ENCODE measurements at places on chromosomes 7 and 10.

DNA sequence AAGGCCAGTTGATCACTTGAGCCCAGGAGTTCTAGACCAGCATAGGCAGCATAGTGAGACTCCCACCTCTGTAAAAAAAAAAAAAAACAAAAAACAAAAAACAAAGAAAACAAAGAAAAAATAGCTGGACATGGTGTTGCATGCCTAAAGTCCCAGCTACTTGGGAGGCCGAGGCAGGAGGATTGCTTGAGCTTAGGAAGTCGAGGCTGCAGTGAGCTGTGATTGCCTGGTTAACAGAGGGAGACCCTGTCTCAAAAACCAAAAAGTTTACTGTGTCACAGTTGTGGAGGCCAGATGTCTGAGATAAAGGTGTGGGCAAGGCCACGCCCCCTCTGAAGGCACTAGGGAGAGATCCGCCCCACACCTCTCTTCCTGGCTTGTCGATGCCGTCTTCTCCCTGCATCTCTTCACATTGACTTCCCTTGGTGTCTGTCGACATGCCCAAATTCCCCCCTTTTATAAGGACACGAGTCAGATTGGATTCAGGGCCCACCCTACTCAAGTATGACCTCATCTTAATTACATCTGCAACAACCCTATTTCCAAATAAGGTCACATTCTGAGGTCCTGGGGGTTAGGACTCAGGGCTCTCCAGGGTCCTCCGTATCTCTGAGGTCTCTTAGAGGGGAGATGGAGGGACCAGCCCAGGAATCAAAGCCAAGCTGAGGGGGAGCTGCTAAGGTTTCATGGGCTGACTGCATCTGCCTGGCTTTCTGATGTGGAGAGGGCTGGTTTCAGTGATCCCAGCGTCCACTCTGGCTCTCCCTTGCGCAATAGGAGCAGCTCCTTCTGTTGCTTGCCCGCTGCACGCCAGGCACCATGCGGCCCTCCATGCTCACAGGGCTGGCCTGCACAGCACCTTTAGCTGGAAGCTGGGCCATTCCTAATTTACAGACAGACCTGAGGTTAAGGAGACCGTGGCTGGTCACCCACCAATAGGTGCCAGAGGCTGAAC is 23.1 kb downstream of the AGAP3 start:
- DNase-seq: no peak

GRCh38 chr7:102390697-102391484 is 5.3 kb upstream of the PRKRIP1 start:
- DNase-seq: peak; percentile 24

DNA sequence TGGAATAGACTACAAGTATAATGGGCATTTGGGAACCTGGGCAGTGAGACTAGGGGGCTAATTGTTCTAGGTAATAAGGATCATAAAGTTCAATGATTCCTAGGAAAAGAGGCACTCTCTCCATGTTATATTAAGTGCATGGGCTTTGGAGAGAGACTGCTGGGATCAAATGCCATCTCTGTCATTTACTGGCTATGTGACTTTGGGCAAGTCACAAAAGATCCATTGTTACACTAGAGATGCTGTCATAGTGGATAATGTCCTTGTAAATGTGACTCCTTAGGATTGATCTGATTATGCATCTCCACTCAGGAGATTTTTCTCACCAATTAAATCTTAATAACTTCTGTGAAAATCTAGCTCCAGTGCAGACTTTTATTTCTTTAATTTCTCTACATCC is 156.3 kb upstream of the CACNA2D1 start:
- no peak for DNase-seq

- DNase-seq: no peak
Measured at GRCh38 chr7:114835303-114835702, 86.6 kb upstream of the MDFIC start.

DNA sequence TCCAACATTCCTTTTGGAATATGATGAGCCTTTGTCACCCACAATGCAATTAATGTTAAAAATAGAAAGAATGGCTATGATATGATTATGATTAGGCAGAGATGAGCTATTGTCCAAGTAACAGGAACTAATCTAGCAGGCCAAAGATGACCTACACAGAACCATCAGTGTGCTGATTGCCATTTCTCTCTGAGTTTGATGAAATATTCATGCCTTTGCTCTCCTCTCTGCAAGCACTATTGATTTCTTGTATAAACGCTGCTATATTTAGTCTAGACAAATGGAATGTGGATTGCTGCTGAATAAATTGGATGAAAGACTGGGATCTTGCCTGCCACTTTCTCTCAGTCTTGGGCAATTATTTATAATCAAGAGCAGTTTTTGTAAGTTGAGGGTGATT is 85.4 kb downstream of the HDAC9 start:
- no peak for DNase-seq

GRCh38 chr7:28298870-28299518 is 113.3 kb upstream of the CREB5 start:
- DNase-seq: peak; percentile 34

- no peak for DNase-seq
Measured at GRCh38 chr10:62019685-62020359, 118.3 kb downstream of the ARID5B start.

GRCh38 chr7:80175744-80176143 is 41.1 kb downstream of the GNAI1 start:
- no peak for DNase-seq

DNA sequence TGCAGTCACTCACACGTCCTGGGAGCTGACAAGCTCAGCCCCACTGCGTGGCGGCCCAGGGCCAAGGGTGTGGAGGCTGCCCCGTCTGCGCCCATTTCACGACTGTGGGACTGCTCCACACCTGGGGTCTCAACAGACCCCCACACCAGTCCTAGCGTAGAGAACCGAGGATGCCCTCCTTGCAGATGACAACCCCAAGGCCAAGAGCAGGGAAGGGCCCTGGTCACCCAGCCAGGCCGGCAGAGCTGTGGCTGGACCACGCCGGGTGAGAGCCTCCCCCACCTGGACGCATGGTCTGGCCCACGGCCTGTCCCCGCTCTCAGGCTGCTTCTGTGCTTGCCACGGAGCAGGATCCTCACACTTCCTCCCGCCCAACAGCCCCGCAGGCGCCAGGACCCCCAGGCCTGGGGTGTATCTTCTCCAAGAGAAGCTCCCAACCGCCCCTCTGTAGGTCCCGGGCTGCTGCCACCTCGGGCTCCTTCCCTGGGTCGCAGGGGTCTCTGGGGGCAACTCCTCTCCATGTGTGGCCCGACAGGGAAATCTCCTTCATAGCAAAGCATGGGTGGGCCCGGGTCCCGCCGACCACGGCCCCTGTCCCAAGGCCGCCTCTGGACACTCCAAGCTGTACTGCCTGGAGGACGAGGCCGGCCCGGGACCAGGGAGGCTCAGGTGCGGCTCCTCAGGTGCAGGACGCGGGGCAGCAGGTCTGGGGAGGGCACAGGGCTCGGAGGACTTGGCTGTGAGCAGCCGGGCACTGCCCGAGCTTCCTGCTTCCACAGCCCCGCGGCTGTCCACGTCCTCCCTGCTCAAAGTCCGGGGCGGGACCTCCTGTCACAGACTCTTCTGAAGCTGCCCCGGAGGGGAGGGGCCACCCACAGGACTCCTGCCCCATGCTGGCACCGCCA is 88.8 kb downstream of the FOXL3 start:
- no peak for DNase-seq

GRCh38 chr10:117551330-117552155 is 9.0 kb downstream of the EMX2 start:
- no peak for DNase-seq

GRCh38 chr7:142542105-142542504 is 207.2 kb upstream of the PRSS1 start:
- no peak for DNase-seq

GRCh38 chr10:72261784-72262404 is 11.8 kb upstream of the DDIT4 start:
- no peak for DNase-seq

- no peak for DNase-seq
Measured at GRCh38 chr7:158123214-158123613, 464.4 kb downstream of the PTPRN2 start.

DNA sequence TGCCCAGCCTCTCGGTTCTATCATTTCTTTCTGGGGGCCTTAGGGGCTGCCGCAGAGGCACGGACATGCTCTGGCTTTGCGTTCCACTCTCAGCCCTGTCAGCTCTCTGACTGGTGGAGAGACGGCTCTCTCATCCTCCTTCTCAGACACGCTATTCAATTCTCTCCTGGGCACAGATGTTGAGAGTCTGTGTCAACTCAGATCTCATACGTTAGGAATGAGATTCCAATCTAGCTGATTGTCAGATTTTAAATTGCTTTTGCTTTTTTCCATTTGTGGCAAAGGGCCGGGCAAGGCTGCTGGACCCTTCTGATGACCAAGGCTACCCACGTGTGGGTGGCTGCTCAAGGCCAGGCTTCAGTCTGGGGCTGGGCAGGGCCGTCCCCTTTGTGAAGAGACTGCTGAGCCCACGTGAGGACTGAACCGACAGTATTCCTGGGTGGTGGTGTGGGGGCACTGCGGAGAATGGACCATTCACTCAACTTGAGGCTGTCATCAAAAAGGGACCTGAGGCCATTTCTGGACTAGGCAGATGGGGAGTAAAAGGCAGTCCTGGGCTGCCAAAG is 71.5 kb downstream of the CLEC2L start:
- no peak for DNase-seq

GRCh38 chr7:99788554-99788953 is 4.6 kb upstream of the CYP3A4 start:
- DNase-seq: no peak

GRCh38 chr10:89351412-89351779 is 23.6 kb downstream of the IFIT3 start:
- no peak for DNase-seq

GRCh38 chr7:35384761-35385700 is 131.1 kb upstream of the TBX20 start:
- no peak for DNase-seq

GRCh38 chr10:78038105-78038504 is 4.4 kb downstream of the RPS24 start:
- no peak for DNase-seq

DNA sequence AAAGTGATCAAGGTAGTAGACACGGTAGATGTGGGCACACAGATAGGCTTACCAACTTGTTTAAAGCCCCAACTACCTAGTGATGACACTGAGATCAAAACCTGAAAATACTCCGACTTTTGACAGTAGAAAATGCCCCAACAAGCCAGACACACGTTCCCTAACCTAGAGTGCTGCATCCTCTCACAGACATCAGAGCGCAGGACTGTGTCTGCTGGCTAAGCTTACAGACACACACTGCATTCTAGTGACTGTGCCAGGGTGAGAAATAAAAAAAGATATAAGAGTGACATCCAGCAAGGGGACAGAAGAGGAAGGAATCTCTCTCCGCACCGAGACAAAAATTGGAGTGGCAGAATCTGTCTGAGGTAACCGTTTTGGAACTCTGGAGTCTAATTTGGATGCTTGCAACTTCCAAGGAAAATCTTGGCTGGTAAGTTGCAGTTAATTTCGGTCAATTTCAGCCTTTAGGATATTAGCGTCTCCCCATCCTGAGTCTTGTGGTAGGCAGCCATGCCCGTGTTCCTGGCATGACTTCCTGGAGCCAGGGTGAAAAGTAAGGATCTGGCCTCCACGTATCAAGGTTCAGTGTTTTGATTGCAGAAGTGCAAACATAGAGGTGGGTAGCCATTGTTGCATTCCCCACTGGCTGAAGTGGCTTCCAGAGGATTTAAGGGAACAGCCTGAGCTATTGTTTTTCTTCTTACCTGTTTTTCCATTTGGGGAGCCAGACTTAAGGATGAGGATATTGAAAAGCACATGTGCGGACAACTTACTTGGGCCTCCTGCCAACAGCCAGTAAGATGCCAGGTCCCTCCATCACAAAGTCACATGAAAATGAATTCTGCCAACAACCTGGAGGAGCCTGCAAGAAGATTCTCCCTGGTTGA is 124.1 kb downstream of the SMURF1 start:
- DNase-seq: no peak

- no peak for DNase-seq
Measured at GRCh38 chr7:130733931-130734814, at the start of gene KLF14. TSS of gene KLF14 (minus strand) at chr7:130734207. CDS start at chr7:130734033, 174 bp downstream.

- DNase-seq: no peak
Measured at GRCh38 chr7:95598511-95598910, 2.2 kb upstream of the PDK4 start.

DNA sequence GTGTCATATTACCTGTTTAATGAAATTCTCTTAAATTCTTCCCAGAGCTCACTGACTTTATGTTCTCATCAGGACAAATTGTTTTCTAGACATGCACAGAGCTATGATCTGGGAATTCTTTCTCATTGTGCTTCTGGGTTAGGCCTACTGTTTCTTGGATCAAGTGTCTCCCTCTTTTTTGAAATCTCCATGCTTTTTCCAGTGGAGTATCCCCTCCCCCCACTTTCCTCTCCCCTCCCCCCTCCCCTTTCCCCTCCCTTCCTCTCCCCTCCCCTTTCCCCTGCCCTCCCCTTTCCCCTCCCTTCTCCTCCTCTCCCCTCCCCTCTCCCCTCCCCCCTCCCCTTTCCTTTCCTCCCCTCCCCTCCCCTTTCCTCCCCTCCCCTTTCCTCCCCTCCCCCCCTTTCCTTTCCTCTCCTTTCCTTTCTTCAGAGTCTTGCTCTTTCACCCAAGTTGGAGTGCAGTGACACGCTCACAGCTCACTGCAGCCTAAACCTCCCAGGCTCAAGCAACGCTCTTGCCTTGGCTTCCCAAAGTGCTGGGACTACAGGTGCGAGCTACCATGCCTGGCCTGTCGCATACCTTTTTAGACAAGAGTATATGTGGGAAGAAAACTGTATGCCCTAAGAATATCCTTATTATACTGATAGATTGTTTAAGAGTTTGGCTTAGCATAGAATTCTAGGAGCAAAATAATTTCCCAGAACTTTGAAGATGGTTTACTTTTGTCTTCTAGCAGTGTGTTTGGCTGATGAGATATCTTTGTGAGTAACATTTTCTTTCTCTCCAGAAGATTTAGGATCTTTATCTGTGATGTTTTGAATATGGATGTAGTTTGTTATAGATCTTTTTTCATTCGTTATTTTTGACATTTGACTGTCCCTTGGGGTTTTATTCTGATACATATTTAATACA is 2.5 kb downstream of the DYNC2I1 start:
- no peak for DNase-seq

DNA sequence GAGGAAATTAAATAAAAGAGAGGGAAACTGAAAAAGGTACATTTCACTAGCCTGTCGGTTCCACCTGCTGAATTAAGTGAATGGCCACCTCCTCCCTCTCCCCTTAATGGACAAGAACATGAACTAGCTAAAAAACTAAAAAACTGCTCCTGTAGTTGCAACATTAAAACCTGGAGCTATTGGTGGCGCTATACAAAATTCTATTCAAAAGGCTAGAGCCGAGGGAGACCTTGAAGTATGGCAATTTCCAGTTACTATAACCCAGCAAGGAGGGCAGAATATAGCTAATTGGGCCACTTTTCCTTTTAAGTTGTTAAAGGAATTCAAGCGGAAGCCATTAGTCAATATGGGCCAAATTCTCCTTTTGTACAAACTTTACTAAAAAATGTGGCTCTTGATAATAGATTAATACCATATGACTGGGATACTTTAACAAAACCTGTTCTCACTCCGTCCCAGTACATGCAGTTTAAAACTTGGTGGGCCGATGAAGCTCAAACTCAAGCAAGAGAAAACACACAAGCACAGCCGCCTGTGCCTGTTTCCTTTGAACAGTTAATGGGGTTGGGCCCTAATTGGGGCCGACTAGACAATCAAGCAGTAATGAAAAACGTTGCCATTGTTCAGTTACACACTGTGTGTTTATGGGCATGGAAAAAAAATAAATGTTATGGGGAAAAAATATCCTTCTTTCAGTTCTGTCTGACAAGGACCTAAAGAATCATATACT is 6.5 kb upstream of the CHST3 start:
- DNase-seq: no peak

GRCh38 chr10:97887399-97887798 is 37.8 kb downstream of the GOLGA7B start:
- DNase-seq: no peak

- DNase-seq: no peak
Measured at GRCh38 chr10:65470986-65471385, 1454.8 kb upstream of the LRRTM3 start.

- DNase-seq: no peak
Measured at GRCh38 chr7:21193895-21194294, 234.0 kb upstream of the SP4 start.
